Activated CD4-positive, alpha-beta memory T cell treated with anti-CD3 and anti-CD28 coated beads, Interleukin-2, amount 10 ng/mL, durations not matched to agents 7 days and 5 days (primary cell): ENCODE measurements at places on chromosomes 16 and 17.

GRCh38 chr17:49114703-49115102 is 17.9 kb upstream of the B4GALNT2 start:
- DNase-seq, result no peak

DNA sequence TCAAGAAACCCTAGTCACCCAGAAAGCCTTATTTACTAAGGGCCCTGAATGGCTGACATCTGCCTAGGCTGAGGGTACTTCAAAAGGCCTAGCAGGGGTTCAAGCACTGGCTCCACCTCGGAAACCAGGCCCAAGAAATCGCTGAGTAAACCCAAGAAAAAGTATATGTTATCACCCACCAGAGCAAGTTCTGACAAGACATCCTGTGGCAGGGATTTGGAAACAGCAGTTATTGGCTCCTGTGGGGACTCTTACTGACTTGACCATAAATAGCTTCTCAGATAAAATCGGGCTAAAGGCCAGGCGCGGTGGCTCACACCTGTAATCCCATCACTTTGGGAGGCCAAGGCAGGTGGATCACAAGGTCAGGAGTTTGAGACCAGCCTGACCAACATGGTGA is 12.2 kb downstream of the ATP6V0D1 start:
- DNase-seq, result no peak

GRCh38 chr17:4510618-4510941 is 11.9 kb downstream of the SPNS2 start:
- DNase-seq, result no peak

DNA sequence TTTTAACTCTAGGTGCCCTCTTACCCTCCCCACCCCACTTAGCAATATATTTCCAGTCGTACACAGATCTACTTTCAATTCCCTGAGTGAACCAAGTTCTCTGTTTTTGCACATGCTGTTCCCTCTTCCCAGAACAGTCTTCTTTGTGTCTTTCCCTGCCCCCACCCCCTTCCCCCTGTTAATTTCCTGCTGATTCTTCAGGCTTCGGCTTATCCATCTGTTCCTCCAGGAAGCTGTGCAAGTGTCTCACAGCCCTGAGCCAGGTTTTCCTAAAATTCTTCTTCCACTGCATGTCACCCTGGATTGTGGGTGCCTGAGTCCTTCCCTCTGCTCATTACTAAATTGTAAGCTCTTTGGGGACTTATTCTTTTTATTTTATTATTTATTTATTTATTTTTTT is 12.4 kb upstream of the SPOP start:
- DNase-seq, result no peak

DNA sequence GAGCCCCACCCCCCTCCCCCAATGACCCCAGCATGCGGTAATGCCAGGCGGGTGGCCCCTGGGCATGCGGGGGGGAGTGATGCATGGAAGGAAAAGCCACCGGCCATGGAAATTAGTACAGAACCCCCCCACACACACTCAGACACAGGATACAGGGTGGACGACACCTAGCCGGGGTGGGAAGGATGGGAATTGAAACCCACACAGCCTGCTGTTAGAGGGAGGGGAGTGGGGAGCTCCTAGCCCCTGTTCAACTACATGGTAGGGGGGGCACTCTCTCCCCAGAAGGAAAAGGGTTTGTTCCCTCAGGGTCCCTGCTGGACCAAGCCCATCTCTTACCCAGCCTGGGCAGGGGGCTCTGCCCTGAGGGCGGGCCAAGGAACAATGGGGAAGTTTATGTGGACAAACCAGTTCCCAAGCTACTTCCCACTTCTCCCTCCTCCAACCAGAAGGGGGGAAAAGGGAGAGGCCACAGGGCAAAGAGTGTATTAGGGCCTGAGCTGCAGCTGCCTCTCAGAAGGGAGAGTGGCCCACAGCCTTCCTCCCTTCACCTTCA is 5.2 kb downstream of the TMUB2 start:
- DNase-seq, result no peak

DNA sequence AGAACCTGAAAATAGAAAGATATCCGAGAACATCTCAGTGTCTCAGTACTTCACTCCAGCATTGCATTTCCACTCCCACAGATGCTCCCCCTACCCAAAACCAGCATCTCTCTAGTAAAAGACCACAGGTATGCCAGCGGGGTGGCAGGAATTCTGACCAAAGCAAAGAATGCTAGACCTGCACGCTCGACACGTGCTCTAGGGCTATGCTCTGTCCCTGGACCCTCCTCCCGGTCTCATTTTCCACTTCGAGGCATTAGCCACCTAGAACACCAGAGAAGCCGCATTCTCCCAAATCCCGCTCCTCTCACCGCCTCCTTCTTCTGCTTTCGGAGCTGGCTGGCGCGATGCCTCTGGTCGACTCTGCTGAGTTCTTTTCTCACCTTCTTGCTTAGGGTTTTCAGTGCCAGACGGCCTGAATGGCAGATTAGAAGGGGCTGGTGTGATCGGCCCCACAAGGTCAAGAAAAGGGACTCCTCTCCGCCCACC is 487 bp downstream of the TSR1 start:
- peak; percentile 25 for DNase-seq
